ENCODE measurements at places on chromosomes 6 and 20. TPM values are rescaled to one million over a fixed set of nuclear protein-coding genes. Genes with fewer than 3 reads are reported as not detected.

The PLN gene
- total RNA-seq: not detected

The C6orf141 gene
- not detected for total RNA-seq

The SLC12A5 gene
- total RNA-seq: 0.34 TPM

The HAO1 gene
- not detected for total RNA-seq

The REM1 gene
- not detected for total RNA-seq

The CASS4 gene
- 6.5 TPM for total RNA-seq

The SRMS gene
- total RNA-seq: not detected

The DEFB112 gene
- total RNA-seq: not detected

The NMBR gene
- total RNA-seq: not detected

The ADAM33 gene
- total RNA-seq: not detected
